ENCODE measurements at places on chromosomes 3 and 15.
A peak's percentile ranks its signal among the peaks of the same experiment; 100 is the strongest.

DNA sequence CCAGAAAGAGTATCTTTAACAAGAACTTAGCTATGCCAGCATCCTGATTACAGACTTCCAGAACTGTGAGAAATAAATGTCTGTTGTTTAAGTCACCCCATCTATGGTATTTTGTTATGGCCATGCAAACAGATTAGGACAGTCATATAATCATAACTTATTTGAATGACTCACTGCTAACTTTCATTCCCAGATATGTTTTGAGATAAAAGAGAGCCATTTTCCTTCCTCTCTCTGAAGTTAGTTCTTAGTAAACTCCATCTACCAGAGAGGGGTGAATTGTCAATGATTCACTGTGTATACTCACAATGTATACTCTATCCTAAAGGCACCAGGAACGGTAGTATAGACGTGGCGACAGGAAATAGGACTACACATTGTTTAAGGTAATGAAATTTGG is 179.4 kb upstream of the DPH6 start:
- DNase-seq: no peak

- no peak for DNase-seq
These were observed 20.1 kb downstream of the OSBPL10 start for GRCh38 chr3:31960793-31961431.

DNA sequence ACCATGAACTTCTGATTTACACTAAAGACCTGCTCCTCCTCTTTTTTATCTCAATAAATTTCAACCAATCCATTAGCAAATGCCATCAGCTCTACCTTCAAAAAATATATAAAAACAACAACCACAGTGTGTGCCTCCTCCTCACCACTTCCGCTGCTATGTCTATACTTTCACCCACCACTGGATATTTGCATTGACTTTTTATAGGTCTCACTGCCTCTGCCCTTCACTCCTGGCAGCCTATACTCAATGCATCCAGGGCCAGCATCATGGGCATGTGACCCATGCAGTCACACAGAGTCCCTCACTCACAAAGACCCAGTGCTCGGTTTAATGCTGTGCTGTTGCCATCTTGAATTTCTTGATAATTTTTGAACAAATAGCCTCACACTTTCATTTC is 53.5 kb upstream of the CCDC54 start:
- no peak for DNase-seq

DNA sequence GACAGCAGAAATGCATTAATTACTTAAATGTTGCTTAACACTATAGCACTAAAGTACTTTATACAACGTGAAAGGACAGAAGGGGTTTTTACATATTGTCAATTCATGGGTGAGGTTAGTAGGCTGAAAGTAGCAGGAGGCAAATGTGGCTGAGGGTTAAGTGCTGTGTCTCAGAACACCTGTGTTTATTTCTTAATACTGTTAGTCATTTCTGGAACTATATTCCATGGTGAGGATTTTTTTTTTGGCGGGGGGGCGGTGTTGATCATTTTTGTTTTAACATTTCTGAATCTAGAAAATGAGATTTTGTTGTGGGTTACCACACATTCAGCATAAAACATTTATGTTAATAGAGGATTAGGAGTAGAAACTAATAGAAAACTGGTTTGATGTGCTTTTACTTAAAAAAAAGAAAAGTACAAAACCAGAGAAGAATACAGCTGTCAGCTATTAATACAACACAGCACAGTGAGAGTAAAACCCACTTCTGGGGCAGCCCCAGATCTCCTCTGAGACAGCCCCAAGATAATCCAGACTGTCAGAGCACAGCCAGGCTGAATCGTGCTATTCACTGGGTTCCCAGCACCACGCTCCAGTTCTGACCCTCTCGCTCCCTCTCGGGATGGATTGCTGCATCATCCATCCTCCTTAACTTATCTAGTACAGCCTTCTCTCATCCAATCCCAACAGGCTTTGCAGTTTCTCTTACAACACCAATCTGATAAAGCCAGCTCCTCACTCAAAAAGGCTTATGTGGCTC is 307.7 kb downstream of the TUSC7 start:
- DNase-seq: no peak

DNA sequence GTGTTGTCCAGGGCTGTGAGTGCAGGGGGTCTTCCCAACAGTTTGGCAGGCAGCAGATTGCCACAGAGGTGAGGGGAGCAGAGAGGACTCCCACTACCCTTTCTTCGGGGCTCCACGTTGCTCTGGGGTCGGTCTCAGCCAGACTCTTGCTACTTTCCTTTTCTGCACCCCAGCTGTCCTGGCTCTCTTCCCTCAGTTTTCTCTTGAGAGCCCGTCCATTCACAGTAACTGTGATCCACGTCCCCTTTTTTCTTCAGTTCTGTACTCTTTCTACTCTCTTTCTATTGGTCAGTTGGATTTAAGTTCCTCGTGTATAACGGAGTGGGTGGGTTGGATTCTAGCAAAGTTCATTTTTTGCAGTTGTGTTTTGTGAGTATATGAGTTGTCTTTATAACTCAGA is 105.8 kb downstream of the UNC13C start:
- DNase-seq: no peak

- DNase-seq: no peak
These were observed 31.3 kb downstream of the SMAD3 start for GRCh38 chr15:67096546-67097294.

DNA sequence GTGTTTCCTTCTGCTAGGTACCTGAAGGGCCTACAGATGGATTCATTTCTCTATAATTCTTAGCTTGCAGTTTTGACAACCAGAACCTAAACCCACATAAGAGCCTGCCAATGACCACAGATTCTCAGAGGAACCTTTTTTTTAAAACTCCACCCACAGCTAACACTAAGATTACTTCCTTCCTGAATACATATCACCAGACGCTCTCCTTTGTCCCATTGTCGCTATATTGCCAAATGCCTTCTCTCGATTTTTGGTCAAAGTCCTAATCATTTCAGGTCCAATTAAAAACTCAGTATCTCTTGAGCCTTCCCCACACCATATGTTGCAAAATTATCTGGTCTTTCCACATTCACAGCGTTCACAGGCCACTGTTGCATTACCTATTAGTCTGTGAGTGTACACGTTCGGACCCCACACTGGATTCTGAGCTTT is 12.4 kb downstream of the ZNF710 start:
- DNase-seq: no peak

- no peak for DNase-seq
These were observed 4.1 kb downstream of the SEMA4B start for GRCh38 chr15:90205050-90205848.

DNA sequence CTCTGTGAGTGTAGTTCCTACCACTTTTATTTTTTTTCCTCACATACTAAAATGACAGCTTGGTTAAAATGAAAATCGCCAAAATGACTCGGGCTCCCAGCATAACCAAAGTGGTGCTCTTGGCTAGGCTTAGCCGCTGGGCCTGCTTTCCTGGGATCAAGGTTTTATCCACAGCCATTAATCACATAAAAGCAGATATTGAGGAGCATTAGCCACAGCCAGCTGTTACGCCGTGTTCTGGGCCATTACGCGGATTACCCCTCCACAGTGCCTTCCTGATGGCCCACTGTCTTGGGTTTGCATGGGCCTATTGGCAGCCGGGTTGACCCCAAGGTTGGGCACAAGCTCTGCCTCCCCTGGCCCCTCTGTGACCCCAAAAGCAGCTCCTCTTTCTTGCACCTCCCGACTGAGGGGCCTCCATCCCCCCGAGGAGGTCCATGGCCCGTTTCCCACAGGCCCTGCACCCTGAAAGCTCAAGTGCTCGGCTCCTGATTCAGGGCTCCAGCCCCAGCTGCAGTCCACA is 30.4 kb upstream of the TRPM1 start:
- DNase-seq: no peak

DNA sequence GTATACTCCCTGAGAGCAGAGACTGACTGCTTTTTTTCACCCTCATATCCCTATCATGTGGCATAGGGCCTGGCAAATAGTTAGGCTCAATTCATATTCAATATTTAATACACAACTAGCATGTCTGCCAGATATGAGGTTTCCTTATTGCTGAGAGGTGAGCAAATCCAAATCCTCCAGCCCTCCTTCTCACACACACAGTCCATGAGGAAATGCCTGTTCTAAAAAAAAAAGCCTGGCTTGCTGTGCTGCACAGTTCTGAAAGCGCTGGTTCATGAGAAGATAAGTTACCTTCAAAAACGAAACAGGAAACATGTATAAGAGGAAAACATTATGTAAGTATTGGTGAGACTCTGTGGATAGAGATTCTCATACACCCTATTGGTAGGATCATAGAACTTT is 15.5 kb upstream of the ACAP2 start:
- DNase-seq: peak; percentile 72

GRCh38 chr15:59335207-59335786 is 37.4 kb downstream of the MYO1E start:
- no peak for DNase-seq

- no peak for DNase-seq
These were observed 16.9 kb upstream of the CFAP161 start for GRCh38 chr15:81117136-81117535.

GRCh38 chr3:143222981-143223380 is 103.4 kb downstream of the CHST2 start:
- DNase-seq: no peak

DNA sequence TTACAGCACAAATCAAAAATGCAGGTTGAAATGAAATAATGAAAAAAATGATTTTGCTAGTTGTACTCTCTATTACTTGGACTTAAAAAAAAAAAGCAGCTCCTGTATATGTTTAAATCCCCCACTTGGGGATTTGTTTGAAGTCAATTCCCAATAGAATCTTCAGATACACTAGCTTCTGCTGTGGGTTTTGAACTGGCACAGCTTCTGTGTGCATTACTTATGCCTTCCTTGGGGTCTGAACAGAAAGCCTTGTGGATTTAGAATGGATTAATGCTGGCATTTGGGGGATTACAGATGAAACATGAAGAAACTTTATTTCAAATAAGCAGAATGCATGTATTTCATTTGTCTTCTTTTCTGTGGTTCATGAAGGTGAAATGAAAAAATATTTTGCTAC is 513.2 kb upstream of the TBL1XR1 start:
- no peak for DNase-seq

- peak; percentile 67 for DNase-seq
These were observed 610.7 kb upstream of the GRM7 start for GRCh38 chr3:6250167-6250566.

- DNase-seq: no peak
These were observed 92.0 kb downstream of the IGSF11 start for GRCh38 chr3:118942671-118943070.

GRCh38 chr3:47283591-47284364 is 1.0 kb downstream of the KLHL18 start:
- peak; percentile 37 for DNase-seq

GRCh38 chr3:72295276-72295961 is 510.5 kb upstream of the PROK2 start:
- no peak for DNase-seq

DNA sequence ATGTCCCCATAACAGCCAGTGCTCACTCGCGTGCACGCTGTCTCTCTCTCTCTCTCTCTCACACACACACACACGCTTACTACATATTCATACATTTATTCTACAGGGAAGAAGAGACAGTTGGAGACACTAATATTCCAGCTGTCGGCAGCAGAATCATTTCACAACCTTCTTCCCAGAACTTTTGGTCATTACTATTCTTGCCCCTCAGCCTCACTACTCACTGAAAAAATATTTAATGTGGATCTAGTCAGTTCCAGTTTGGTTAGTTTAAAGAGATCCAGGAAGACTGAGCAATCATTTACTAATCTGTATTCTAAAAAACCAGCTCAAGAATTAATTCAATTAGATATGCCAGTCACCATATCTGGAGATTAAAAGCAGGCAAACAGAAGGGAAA is 394.9 kb downstream of the PTPRG start:
- DNase-seq: no peak

DNA sequence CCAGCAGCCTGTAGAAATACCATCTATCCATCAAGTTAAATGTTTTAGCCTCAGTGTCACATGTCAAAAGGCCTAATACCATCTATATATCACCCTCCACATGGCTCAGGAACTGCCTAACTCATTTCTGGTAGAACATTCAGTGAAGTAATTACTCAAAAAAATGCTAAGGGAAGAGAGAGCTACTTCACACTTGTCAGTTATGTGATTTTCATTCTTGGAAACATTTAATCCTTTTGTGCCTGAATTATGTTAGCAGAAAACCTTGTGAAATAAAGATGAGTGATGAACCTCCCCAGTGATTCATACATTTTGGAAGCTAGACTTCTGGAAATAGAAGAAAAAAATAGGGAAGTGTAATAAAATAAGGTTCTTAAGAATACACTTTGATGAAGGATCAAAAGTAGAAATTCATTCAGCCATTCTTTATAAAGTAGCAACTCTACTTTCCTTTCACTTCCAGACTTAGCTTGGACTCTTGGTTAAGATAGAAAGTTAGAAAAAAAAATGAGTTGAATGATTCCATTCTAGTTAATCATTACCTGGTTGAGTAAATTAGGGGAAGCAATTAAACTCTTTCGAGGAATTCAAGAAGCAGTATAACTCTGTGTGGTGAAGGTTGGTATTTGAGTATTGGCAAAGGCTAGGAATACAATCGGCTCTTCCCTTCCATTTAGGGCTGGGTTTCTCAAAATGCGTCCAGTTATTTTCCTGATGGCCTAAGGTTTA is 3.6 kb downstream of the OTOL1 start:
- no peak for DNase-seq

DNA sequence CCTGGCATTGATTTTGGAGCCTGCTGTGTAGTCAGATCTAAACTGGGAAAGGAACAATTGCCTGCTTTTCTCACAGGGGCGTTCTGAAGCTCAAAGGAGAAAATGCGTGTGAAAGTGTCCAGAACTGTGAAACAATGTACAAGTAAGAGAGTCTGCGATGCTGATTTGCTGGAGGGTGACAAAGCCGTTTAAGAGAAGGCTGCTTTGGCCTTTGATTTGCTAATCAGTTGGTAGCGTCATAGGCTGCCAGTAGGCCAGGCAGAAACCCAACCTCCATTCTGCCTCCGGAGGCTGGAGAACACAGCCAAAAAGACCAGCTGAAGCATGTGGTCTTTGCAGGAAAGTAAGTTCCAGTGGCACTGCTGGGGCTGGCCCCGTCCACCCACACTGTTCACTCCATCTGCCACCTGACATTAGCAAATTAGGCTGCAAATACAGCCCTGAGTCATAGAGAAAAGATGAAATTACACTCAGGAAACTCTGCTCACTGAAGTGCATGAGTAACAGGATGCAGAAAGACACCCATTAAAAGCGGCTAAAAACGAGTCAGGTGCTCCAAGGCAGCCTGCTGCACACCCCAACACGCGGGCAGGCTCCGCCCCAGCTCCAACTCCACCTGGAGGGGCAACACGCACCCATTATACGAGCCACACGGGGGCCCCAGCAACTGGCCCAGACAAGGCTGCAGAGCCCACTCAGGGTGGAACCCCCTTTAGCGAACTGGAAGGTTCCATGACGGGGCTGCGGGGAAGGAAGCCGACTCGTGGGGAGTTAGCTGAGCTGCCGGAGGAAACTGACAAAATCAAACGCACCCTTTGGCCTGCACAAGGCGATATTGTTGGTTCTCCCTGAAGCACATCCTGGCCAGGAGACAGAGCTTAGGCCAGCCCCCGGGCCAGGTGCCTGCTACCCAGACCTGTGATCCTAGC is 31.6 kb downstream of the ZDHHC19 start:
- no peak for DNase-seq

DNA sequence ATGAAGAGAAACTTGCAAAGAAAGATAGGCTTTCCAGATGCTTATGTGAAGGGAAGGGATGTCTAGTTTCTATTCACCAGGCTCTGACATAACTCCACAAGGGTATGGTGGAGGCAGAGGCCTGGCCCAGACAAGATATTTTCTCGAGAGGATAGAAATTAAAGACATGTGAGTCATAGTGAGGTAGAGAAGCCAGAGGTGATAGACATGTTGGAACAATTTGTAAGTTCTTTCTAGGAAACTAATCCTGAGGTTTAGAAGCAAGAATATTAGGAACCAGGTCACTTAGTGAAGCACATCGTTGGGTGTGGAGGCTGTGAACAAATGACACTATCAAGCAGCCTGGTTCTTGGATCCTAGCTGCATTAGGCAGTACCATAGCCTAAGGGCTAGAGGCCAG is 176.9 kb downstream of the BBX start:
- DNase-seq: no peak

Data from RPMI8226 (cell line).